Stimulated activated CD4-positive, alpha-beta T cell treated with anti-CD3 and anti-CD28 coated beads, Interleukin-1b, Interleukin-23, amount 100 ng/mL, for 4 hours (primary cell): ENCODE measurements at places on chromosomes 7 and 10.

- no peak for DNase-seq
These were observed 82.9 kb upstream of the KCND2 start for GRCh38 chr7:120190109-120190508.

- no peak for DNase-seq
These were observed 288.9 kb upstream of the KLF6 start for GRCh38 chr10:4073912-4074311.

- DNase-seq = no peak
These were observed 1.9 kb downstream of the BRAF start for GRCh38 chr7:140922741-140923345.

- DNase-seq = peak; percentile 47
These were observed 734 bp downstream of the CHST3 start for GRCh38 chr10:71964743-71965515.

- DNase-seq = no peak
These were observed 120.0 kb downstream of the SEMA3E start for GRCh38 chr7:83528925-83529423.
